ENCODE measurements at places on chromosomes 3 and 15.

DNA sequence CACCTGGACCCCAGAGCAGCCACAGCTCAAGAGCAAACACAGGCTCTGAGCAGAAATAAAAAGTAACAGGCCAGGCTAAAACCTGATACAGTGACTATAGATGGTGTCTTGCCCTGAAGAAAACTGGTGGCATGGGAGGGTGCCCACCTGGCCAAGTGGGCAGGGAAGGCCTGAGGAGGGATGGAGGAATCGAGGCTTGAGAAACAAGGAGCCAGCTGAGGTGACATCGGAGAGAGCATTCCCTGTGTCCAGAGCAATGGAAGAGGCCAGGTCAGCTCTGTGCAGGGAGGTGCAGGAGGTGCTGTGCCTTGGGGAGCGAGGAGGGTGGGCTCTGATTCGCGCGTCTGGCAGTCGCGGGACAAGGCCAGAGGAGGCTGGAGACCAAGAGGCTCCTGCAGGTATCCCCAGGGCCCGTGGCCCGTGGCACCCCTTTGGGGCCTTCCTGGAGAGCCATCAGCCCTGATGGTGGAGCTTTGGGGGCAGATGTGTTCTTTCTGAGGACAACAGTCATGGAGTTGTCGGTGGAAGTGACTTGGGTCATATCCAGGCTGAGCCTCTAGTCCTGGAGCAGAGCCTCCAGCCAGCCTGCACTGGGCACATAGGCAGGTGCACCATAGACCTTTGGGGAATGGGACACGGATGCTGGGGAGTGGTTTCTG, 56.1 kb downstream of the PLXNA1 start:
- no peak for ATAC-seq

DNA sequence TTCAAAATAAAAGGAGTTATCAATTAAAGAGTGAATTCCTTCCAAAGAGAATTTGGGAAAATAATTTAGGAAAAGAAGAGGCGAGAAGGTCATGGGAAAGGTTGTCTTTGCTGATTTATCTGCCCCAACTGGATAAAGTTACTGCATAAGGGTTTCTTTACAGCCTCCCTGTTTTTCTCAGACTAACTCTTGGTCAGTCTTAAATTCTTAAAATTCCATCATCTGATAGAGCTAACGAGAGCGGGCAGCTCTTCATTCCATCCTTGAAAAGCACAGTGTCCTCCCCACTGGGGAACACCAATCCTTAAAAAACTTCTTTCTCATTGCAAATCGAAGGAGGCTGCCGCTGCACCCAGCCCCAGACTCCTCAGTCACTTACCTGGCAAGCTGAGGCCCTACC, 107.2 kb downstream of the PGPEP1L start:
- no peak for ATAC-seq

DNA sequence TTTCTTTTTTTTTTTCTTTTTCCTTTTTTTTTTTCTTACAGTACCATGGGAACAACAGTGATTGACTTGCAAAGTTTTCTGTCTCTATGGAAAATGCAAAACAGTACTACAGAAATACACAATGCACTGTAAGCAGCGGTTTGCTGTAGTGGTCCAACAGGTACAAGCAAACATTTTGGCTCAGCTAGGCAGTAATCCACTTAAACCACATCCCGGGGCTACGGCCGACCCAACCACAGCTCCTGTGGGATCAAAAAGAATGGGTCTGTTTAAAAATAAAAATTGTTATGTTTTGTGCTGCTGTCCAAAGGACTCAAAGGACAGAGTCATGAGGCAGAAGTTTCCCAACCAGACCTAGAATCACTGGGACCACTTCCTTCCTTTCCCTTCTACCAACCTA, 667.1 kb upstream of the ADAMTS9 start:
- no peak for ATAC-seq

DNA sequence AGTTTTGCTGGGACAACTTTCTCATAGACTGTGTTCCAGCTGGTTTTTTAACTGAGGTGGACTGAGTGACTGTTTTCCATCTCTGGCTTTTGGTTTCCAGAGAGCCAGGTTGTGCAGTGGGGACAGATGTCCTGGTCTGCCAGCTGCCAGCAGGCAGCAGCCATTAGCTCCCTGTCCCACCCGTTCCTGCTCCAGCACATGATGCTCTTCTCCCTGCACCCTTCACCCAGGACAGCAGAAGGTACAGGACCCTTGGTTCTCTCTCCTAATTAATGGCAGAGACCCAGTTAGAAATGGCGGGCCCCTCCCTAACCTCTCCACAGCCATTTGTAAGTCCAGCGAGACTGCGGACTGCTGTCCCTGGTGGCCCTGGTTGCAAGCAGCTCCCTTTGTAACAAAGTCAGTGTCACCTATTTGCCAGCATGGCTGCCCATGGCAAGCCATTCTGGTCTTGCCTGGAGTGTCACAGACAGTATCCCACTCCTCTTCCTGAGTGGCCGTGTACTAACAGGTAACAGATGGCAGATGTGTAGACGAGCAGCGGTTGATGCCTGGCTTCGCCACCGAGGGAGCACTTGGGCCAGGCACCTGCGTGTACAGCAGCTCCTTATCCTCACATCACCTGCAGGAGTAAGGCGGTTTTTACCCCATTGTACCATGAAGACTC, 148.3 kb downstream of the DNAJB8 start:
- no peak for ATAC-seq

DNA sequence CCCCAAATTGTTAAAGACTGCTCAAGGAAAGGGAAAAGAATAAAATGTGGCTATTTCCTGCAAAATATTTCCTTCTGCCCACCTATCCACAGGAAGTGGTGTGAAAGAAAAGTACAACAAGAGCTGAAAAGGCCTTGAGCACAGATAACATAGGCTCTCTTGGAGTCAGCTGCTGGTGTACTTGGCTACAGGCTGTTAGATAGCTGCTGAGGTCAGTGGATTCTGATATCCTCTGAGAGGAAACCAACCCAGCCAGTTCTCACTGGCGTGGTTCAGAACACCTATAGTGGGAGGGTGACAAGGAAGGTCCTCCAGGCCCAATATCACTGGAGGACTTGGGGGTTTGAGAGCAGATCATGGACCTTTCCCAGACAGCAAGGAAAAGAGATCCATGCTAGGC, 124.4 kb upstream of the GAP43 start:
- ATAC-seq: no peak

DNA sequence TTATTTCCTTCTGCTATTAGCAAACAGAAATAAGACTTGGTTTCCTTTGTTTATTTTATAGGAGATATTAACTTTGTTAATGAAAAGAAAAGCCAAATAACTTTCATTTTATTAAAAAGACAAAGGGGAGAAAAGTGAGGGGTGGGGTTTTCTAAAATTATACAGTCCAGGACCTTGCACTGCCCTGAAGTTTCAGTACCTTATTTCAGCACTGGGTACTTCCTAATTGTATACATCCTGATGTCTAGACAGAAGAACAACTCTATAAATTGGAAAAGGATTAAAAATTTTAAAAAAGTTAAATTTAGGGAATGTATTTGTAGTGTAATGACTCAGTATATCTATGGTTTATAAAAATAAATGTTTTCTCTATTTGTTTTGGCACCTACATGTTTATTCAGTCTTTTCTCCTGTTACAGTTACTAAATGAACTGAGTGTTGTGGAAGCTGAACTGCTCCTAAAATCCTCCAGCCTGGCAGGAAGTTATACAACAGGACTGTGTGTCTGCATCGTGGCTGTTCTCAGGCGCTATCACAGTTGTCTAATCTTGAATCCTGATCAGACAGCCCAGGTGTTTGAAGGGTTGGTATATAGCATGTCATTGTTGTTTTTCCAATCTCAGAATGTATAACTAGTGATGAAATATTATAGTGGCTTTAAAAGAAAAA, 27.6 kb upstream of the P2RY13 start:
- ATAC-seq: no peak

- no peak for ATAC-seq
Observed at GRCh38 chr3:45616158-45616557, 21.6 kb downstream of the LIMD1 start.
